Fibroblast of skin of right quadriceps (primary cell): ENCODE measurements at places on chromosomes 5 and 9.
A peak's percentile ranks its signal among the peaks of the same experiment; 100 is the strongest.

- DNase-seq: peak; percentile 46
These were observed 116.8 kb upstream of the SPRY4 start for GRCh38 chr5:142441616-142442015.

GRCh38 chr5:169219351-169219750, 81.6 kb downstream of the SLIT3 start:
- DNase-seq: no peak

DNA sequence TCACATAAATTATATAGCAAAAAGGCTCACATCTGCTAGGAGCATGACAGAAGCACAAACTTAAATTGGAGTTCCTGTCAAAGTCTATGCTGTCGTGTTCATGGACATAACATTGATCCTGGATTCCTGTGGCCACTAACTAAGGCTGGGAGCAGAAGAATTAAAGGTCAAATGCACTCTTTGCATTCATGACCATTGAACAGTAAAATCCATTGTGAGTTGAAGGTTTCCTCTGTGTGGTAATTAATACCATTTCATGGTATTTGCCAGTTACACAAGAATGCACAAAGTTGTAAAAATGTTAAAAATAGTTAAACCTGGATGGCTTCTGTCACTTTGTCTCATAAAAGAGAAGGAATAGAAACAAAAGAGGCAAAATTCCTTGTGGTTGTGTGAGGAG, 242.6 kb downstream of the NPR3 start:
- no peak for DNase-seq

DNA sequence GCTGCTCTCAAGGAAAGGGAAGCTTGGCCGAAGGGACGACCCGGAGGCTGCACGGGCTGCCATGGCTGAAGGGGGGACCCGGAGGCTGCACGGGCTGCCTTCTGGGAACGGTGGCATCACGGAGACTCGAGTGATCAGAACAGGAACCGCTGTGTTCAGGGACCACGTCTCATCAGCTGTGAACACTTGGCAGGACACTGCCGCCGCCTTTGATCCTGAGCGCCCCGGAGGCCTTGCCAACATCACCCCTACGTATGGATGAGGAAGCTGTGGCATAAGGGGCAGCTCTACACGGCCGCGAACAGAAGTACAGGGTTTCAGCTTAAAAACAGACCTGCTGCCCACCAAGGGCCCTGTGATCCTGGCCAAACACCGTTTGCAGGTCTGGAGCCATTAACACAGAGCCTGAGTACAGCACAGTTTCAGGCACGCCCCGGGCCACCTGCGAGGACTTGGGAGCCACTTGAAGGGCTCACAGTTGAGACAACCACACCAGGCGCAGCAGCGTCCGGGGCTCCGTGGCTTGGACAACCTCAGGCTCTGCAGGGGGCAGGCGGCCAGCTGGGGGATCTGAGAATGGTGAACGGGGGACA, 23.9 kb upstream of the TERT start:
- no peak for DNase-seq

GRCh38 chr9:13904746-13905145, 409.2 kb downstream of the NFIB start:
- DNase-seq: no peak

DNA sequence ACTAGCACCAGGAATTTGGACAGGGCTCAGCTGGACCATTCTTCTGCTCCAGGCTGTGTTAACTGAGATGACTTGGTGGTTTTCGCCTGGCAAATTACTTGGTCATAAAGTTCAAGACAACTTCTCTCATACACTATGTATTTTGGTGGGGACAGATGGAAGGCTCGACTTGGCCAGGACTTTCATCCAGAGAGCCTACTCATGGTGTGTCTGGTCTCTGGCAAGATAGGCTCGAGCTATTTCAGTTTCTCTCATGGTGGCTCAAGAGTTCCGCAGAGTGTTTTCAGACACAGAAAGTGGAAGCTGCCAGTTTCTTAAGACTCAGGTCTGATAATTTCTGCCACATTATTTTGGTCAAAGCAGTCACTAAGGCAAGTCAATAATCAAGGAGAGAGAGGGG, 135.6 kb downstream of the IRX2 start:
- no peak for DNase-seq

- no peak for DNase-seq
These were observed 1405.3 kb upstream of the NUDT12 start for GRCh38 chr5:104967806-104968410.

DNA sequence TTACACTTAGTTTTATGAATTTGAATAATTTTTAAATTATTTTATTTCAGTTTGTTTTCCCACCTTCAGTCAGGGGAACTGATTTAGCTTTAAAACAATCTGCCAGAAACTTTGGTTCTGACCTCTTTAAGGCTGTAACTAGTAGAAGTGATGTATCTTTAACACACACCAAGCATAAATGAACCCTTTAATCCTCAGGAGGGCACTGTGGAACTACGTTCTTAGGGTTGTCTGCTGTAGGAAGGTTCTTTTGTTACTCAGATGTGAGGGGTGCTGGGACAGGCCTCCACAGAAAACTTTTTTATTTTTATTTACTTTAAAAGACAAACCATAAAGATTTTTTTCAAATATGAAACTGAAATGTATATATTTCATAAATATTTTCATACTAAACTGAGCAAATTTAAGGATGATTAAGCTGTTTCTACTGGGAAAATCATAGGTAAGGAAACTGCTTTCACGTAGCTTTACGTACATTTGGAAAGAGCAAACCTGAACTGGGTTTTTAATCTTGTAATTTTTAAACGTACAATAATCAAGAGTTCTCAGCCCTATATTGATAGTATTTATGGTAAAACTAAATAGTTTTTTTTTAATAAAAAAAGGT, 5.3 kb downstream of the KLF4 start:
- peak; percentile 76 for DNase-seq

GRCh38 chr5:82046276-82046647, 74.4 kb downstream of the ATG10 start:
- DNase-seq: no peak

- no peak for DNase-seq
These were observed 561.4 kb downstream of the BNC2 start for GRCh38 chr9:16309082-16309468.

- DNase-seq: no peak
These were observed 369.0 kb upstream of the IRX4 start for GRCh38 chr5:2251751-2252150.

DNA sequence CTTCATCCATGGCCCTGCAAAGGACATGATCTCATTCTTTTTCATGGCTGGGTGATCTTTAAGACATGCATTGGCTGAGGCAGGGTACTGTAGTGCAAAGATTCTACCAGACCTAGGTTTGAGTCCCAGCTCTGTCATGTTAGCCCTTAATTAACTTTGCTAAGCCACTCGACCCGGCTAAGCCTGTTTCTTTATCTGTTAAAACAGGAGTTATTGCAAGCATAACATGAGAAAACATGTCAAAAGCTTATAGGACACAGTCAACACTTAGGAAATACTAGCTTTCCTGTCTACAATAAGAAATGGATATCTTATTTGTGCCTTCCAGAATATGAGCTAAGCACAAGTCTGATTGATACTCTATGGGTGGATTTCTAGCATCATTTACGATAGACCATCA, 92.6 kb downstream of the RASEF start:
- no peak for DNase-seq

DNA sequence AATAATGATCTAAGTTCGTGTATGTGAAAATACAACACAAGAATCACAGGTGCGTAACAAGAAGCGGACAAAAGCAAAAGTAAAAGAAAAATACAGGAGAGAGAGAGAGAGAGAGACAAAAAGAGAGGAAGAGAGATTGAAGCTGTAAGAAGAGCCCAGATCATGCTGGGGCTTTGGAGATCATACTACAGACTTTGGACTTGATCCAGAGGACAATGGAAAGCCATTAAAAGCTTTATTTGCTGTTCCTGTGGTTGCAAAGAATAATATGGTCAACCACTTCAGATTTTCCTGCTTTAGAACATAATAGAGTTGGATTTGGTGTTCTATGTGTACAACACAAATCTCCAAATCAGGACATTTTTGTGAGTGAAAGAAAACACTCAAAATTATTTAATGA, 561.4 kb downstream of the CAAP1 start:
- DNase-seq: no peak

DNA sequence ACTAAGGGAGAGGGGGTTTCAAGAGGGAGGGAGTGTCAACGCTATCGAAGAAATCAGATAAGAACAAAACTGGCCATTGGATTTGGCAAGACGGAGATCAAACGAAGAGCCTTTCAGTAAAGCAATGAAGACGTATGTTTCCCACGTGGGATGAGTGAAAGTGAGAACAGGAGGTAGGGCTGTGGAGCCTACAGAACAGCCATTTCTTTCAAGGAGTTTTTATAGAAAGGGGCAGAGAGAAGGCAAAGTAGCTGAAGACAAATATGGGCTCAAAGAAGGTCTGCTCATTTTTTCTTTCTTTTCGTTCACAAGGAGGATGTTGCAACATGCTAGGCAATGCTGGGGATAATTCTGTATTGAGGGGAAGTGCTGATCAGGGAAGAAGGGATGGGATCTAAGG, 98.3 kb downstream of the SUSD1 start:
- no peak for DNase-seq

DNA sequence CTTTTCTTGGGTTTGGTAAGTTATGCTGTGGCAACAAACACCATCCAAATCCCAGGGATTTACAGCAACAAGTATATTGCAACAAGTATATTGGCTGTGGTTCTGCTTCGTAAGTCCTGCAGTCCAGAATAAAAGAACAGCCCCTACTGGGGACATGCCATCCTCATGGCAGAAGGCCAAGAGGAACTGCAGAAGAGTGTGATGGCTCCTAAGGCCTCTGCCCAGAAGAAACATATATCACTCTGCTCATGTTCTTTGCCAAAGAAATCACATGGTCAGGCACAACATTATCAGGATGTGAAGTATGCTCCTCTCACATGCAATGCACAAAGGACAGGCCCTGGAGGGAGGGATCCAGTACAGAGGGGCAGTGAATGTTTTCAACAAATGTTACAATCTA, 159.6 kb upstream of the TAS2R1 start:
- DNase-seq: no peak

- peak; percentile 39 for DNase-seq
These were observed 36.4 kb downstream of the MTMR12 start for GRCh38 chr5:32276173-32276853.

GRCh38 chr9:78304357-78304756, 7.4 kb downstream of the PSAT1 start:
- DNase-seq: no peak
